ENCODE measurements at places on chromosomes 1 and 21.

DNA sequence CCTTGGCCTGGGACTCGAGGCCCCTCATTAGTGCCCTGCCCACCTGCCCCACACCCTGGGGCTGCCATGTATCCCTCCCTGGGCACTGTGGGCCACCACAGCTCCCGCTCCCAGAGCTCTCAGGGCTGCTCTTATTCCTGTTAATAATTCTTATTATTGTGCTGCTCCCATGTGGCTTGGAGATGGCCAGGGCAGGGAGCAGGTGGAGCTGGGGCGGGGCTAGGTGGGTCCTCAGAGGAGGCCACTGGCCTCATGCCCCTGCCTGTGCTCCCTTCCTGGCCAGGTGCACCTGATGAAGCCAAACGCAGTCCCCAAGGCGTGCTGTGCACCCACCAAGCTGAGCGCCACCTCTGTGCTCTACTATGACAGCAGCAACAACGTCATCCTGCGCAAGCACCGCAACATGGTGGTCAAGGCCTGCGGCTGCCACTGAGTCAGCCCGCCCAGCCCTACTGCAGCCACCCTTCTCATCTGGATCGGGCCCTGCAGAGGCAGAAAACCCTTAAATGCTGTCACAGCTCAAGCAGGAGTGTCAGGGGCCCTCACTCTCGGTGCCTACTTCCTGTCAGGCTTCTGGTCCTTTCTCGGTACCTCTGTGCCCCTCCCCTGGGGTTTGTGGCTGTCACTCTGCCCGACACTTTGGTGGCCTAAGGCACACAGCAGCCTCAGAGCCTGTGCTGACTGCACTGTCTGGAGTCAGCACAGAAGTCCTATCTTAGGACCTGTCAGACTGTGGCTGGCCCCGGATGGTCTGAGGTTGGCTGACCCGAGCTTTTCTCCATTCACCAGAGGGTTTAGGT lies 34.1 kb downstream of the BMP8A start:
- DNase-seq: peak; percentile 6

DNA sequence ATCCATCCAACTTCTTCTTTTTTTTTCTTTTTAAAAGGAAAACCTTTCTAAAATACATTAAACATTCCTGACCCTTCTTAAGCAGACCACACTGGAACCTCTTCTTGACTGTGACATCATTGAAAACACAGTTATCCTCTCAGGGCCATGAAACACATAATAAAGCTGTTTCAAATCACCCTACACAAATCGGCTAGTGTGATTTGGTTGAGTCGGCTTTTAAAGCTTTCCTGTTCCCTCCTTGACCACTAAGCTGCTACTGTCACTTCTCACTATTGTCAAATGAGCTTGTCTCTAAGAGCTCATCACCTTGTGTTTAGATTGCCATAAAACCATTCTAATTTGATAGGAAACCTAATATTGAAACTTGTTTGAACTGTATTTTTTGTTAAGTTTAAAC lies 5.9 kb downstream of the USP24 start:
- peak; percentile 43 for DNase-seq

DNA sequence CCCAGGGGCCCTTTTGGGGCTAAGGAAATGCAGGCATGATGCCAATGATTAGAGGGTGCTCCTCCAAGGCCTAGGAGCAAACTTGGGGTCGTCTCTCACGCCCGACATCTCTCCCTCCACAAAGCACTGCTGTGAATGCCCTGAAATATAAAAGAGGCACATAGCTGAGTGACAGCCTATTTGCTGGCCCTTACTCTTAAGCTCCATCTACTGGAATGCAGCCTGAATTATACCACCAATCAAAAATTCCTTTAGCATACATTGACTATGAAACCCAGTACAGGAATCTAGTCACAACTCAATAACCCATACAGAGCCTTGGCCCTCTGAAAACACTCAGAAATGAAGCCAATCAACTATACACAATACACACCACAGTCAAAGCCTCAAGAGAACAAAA lies 105.5 kb downstream of the LRIG2 start:
- DNase-seq: no peak

DNA sequence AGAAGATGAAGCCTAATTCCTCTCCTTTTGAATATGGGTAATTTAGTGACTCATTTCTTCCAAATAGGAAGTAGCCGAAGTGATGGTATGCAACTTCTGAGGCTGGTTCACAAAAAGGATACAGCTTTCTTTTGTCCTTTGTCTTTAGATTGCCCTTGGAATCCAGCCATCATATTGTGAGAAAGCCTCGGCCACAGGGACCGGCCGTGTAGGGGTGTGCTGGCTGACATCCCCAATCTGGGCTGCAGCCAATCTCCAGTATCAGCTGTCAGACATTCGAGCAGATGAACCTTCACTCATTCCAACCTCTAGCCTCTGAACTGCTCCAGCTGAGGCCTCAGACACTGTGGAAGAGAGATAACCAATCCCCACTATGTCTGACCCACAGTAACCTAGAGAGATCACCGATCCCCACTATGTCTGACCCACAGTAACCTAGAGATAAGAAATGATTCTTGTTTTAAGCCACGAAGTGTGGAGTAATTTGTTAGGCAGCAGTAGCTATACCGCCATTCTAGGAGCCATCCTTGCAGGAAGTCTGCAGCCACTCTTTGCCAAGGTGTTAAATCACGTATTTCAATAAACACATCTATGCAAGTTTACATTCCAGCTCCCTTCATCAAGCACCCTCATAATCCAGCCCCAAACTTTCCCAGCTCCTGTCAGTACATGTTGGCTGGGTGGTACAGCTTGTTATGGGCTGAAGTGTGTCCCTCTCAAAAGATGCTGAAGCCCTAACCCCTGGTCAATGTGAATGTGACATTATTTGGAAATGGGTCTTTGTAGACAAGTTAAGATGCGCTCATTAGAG lies 2.9 kb upstream of the DIP2A start:
- DNase-seq: peak; percentile 76

All from K562 (cell line).